ENCODE measurements at places on chromosomes 2 and 18. TPM values are rescaled to one million over a fixed set of nuclear protein-coding genes. Genes with fewer than 3 reads are reported as not detected.

DNA sequence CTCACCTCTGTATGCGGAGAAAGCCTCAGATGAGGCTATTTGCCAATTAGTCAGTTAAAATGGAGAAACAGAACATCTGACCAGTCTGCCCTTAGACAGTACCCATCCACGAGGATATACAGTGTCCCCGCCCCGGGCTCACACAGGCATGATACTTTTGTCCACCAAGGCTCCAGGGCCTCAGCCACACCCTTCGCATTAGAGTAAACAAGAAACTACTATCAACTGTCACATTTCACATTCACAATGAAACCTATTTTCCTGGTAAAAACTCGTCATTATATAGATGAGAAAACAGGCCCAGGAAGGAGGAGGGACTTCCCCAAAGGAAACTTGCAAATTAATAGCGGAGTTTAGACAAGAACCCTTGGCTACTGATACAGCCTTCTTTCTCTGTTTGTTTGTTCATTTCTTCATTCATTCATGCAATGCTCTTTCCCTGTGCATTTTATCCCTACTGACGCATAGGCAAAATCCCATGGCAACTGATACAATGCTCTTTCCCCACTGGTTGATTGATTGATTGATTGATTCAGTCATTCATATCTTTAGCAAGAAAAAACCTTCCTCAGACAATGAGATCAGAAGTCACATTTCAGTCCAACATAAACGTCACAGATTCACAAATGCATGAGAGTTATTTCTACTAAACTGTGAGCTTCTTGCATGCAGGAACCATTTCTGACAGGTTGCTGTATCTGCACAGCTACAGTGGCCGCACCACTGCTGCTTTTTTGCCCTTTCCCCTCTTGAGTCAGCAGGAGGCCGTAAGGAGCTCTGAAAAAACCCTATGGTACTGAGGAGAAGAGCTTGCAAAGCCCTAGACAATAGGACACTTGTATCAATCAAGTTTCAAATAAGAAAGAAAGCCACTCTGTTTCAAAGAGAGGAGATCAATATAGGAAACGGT is 777.1 kb downstream of the RNF144A start:
- DNase-seq, result no peak

DNA sequence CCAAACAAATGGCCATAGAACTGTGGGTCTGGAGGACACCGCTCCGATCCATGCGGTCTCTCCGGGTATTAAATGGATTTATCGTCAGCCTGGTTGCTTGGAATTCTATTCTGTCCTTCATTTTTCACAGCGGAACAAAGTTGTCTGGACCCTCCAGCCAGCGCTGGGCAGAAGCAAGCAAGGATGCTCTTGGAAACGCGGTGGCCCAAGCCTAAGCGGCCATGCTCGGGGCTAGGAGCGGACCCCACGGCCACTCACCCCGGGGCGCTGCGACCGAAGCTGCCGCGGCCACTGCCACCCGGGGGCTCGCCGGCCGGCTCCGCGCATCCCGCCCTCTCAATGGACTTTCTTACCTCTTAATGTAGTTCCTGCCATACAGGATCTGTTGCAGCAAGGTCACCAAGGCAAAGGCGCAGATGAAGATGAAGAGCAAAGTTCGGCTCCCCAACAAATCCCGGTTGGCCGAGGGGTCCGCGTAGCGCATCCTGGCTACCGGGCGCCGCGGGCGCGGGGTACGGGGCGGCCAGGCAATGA is 761 bp downstream of the ST8SIA5 start:
- DNase-seq, result no peak

DNA sequence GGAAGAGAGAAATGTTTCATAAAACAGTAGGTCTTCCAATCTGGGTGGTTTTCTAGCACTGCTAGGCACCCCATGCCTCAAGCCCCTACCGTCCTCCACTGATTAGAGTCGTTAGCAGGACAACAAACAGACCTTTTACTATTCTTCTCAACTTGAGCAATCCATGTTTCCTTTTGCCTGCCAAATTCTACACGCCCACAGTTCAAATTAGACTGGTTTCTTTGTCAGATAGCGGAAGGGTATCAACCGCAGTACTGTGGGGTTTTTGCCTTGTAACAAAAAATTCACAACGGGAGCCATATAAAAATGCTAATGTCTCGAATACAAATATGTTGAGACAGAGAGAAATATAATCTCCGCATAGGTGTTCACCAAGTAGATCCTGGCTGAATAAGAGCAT is 59.9 kb downstream of the VIT start:
- peak; percentile 39 for DNase-seq

GRCh38 chr2:236719192-236719635 is 149.6 kb downstream of the ACKR3 start:
- DNase-seq, result no peak

SERPINB10 gene
- 0.60 TPM for total RNA-seq

UGT1A3 gene
- total RNA-seq, result not detected

DNA sequence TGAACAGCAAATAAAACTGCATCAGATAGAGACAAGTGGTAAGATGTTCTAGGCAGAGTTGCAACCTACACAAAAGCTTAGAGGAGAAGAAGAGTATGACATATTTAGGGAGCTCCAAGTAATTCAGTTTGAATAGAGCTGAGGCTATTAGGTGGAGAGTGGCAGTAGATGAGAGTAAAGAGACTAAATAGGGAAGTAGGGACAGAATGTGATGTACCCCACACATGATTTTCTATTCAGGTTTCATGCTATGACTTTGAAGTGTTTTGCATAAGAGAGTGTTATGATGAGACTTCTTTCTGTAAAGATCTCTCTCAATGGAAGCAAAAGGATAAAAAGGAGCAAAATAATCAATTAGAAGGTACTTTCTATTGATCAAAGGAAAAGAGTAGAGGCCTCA is 206.8 kb upstream of the ERBB4 start:
- no peak for DNase-seq

- no peak for DNase-seq
Measured at GRCh38 chr2:132692816-132693215, 22.8 kb upstream of the LYPD1 start.

GULP1 gene
- total RNA-seq, result 83.9 TPM

- DNase-seq, result peak; percentile 47
Measured at GRCh38 chr2:72973566-72974435, 56.5 kb downstream of the EMX1 start.

ADCY3 gene
- total RNA-seq, result 21.3 TPM

ONECUT2 gene
- 0.12 TPM for total RNA-seq

DNA sequence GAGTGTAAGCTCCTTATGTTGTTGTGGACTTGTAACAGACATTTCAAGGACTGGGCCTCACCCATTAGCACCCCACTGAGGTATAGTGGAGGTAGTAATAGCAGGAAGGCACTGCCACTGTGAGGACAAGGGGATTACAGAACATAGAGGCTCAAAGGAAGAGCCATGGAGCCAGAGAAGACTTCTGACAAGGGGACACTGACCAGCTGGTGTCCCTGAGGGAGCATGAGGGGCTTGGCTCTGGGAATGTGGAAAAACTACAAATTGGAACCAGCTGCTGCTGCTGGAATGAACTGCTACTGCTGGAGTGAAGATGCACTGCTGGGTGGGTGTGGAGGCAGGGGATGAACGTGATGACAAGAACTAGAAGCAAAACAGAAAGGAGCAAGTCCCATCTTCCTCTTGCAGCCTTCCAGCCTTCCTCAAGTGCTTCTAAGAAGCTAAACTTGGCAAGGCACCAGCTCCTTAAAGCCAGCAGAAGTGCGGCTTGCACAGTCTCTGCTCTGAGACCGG is 167.3 kb upstream of the NOSTRIN start:
- no peak for DNase-seq

- no peak for DNase-seq
Measured at GRCh38 chr18:80191907-80192652, 55.2 kb downstream of the PARD6G start.

DNA sequence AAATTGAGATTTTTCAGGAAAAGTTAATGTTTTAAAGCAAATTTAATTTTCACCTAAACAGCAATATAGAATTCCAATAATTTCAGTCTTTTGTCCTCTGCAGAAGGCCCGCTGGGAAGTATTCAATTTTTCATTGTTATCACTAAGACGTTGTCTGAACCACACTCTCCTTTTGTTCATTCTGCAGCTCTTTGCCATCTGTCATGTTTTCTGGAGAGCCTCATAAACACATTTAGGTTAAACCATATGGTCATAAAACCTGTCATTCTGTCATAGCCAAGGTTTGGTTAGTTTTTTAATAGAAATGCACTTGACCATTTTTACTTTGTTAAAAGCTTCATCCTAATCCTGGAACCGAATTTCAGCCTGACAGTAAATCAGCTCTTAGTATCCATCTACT is 54.0 kb upstream of the PGAP1 start:
- DNase-seq, result no peak

COL4A3 gene
- total RNA-seq, result 0.29 TPM

AQP12A gene
- not detected for total RNA-seq

DNA sequence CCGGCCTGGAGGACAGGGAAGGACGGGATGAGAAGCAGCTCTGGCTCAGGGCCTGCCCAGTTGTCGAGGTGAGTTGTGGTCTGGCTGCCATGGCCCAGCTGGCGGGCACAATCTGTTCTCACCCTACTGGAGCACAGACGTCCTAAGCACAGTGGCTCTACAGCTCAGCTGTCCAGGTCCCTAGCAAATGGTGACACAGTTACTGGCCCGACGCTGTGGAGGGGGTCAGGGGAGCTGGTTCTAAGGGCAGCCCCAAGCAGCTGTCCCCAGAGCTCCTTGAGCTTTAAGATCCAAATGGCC is 32.9 kb downstream of the KCNK3 start:
- no peak for DNase-seq

DNA sequence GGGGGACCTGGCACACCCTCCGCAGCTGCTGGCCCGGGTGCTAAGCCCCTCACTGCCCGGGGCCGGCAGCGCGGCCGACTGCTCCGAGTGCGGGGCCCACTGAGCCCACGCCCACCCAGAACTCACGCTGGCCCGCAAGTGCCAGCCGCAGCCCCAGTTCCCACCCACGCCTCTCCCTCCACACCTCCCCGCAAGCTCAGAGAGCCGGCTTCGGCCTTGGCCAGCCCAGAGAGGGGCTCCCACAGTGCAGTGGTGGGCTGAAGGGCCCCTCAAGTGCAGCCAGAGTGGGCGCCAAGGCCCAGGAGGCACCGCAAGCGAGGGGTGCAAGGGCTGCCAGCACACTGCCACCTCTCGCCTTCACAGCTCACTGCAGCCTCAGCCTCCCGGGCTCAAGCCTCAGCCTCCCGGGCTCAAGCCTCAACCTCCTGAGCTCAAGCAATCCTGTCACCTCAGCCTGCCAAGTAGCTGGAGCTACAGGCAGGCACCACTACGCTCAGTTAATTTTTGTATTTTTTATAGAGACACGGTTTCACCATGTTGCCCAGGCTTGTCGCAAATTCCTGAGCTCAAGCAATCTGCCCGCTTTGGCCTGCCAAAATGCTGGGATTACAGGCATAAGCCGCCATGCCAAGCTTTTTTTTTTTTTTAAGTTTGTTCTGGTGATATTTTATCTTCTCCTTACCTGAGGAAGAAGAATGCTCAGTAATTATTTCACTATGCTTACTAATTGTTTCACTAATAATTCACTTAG is 71.7 kb upstream of the CDCA7 start:
- DNase-seq, result no peak

GRCh38 chr2:108239786-108240185 is at the start of gene SULT1C3:
SULT1C3 (plus strand) TSS chr2:108239968; CDS start chr2:108247195, 7,227 bp downstream.
- no peak for DNase-seq

FARP2 gene
- total RNA-seq, result 41.6 TPM

ALPG gene
- total RNA-seq, result not detected

GRCh38 chr2:227415538-227416424 is 28.0 kb upstream of the SCYGR1 start:
- DNase-seq, result peak; percentile 77

SIX3 gene
- total RNA-seq, result not detected

DNA sequence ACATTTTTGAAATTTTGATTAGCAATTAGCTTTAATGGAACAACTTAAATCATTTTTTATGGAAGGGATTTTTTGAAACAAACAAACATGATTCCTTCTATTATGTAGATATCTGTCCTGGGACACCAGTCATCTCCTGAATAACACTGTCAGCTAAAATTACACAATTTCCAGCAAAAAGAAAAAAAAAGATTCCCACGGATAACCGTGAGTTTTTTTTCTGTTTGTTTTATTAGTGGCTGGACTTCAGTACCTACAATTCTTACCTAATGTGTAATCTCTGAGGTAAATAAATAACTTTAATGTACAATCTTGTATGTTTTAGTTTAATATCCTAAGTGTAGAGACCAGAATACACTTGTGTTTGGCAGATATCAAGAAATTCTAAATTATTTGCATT is 126.6 kb upstream of the KYNU start:
- DNase-seq, result no peak

GPR75 gene
- 1.1 TPM for total RNA-seq

DNA sequence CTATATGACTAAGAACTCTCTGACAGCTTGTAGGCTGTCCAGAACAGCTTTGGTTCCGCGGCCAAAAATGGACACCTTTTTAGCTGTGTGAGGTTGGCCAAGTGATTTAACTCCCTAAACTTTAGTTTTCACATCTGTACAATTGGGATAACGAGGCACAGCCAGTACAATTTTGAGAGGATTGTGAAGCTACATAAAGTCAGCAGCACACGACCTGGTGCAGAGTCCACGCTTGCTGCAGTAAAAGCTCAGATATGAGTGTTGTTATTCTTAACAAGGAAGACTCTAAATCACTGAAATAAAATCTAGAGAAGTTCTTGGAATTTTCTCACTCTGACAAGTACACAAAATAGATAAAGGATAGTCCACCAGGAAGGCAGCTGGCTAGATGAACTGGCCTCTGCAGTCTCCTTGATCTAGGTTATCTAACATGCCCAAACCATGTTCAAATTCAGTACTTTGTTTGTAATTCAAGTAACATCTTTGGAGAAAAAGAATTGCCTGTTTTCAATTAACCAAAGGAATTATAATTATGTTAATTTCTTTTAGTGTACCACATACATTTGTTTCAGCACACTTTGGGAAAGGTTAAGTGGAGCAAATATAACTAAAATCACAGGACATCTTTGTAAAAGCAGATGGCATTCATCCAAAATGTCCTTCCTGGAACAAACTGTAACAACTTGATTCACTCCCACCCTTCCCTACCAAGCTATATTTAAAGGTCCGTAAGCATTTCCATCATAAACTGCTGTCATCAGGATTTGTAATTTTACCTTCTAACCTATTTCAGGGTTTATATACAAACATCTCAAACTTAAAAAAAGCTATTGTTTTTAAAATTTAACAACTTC is 201.7 kb upstream of the STK17B start:
- DNase-seq, result peak; percentile 40

SERPINB12 gene
- total RNA-seq, result not detected

PKDCC gene
- total RNA-seq, result 1.8 TPM

DNA sequence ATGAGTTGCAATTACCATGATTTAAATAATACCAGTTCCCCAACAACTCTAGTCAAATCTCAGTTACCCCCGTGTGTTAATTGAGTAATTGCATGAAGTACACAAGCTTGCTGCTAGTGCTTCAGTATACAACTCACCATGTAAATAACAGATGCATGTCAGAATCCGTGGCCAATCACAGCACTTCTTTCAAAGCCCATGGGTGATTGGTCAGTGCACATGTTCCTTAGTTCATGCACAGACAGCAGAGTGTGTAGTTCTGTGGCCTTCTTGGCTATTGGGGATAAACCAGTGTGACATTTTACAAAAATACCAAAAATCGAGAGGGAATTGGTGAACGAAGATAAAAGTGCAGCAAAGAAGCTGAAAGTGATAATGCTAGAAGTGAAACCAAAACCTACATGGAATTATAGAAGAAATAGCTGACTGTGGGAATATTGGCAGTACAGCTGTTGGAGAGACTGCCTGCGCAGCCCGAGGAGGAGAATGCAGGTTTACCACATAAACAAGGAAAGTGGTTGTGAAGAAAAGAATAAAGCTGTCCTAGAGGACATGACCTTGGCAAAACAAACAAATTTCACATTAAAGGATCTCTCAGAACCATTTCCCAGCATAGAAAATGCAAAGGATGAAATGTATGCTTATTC is 59.4 kb downstream of the NEDD4L start:
- peak; percentile 9 for DNase-seq
